ENCODE measurements at places on chromosomes 16 and 17. TPM values are rescaled to one million over a fixed set of nuclear protein-coding genes. Genes with fewer than 3 reads are reported as not detected.

GRCh38 chr16:85782451-85782850, 16.9 kb downstream of the EMC8 start:
- DNase-seq: no peak
- peaks cover 8% of the 10 kb centered on the region for H3K36me3 ChIP-seq
- H3K4me1 ChIP-seq: peaks cover 23% of the 10 kb centered on the region
- H3K4me3 ChIP-seq: no peak overlapping the region

- H3K4me1 ChIP-seq: peaks cover 39% of the 10 kb centered on the region
- no peaks in the 10 kb centered on the region for H3K27me3 ChIP-seq
- DNase-seq: no peak
- peaks cover 43% of the 10 kb centered on the region for H3K36me3 ChIP-seq
- H3K4me3 ChIP-seq: no peak overlapping the region
Measured at GRCh38 chr16:20859229-20859628, 40.9 kb downstream of the DCUN1D3 start.

The CYB5D1 gene
- total RNA-seq: 12.9 TPM

- no peaks in the 10 kb centered on the region for H3K36me3 ChIP-seq
- no peak overlapping the region for H3K4me3 ChIP-seq
- H3K27ac ChIP-seq: no peak overlapping the region
- DNase-seq: no peak
Measured at GRCh38 chr16:73523209-73523608, 475.3 kb upstream of the ZFHX3 start.

DNA sequence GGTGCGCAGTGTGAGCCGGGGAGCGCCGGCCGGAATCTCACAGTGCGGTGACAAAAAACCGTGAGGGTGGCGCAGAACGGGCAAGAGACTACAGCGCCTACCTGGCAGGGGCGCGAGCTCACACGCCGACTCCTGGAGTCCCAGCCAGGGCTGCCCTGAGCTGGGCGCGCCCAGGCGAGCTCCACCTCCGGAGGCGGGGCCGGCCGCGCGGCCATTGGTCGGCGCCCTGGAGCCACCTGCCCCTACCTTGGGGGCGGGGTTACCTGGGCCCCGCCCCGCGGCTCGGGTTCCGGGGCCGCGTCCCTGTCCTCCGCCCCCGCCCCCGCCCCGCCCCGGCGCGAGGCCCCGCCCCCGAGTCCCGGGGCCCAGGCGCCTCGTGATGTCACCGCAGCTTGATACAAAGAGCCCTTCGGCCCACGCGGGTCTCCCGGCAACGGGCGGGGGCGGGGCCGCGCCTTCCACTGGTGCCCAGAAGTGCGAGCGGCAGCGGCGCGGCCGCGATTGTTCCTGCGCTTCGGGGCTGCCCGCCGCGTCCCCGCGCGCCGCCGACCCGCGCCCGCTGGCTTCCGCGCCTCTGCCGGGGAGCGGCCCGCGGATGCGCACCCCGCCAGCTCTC, 96.3 kb downstream of the RAB11FIP4 start:
- H3K36me3 ChIP-seq: no peaks in the 10 kb centered on the region
- peak overlapping the region; percentile 86 for H3K4me3 ChIP-seq
- H3K27me3 ChIP-seq: no peaks in the 10 kb centered on the region
- peaks cover 46% of the 10 kb centered on the region for H3K4me1 ChIP-seq

GRCh38 chr17:32876417-32877163, at the start of gene MYO1D:
MYO1D (minus strand) TSS chr17:32877124; CDS start chr17:32876872, 252 bp downstream.
- no peaks in the 10 kb centered on the region for H3K36me3 ChIP-seq
- DNase-seq: peak; percentile 67
- peaks cover 16% of the 10 kb centered on the region for H3K27me3 ChIP-seq
- H3K4me1 ChIP-seq: peaks cover 18% of the 10 kb centered on the region
- H3K27ac ChIP-seq: peak within 1 kb of the TSS; percentile 84

The MYOCD gene
- total RNA-seq: not detected

DNA sequence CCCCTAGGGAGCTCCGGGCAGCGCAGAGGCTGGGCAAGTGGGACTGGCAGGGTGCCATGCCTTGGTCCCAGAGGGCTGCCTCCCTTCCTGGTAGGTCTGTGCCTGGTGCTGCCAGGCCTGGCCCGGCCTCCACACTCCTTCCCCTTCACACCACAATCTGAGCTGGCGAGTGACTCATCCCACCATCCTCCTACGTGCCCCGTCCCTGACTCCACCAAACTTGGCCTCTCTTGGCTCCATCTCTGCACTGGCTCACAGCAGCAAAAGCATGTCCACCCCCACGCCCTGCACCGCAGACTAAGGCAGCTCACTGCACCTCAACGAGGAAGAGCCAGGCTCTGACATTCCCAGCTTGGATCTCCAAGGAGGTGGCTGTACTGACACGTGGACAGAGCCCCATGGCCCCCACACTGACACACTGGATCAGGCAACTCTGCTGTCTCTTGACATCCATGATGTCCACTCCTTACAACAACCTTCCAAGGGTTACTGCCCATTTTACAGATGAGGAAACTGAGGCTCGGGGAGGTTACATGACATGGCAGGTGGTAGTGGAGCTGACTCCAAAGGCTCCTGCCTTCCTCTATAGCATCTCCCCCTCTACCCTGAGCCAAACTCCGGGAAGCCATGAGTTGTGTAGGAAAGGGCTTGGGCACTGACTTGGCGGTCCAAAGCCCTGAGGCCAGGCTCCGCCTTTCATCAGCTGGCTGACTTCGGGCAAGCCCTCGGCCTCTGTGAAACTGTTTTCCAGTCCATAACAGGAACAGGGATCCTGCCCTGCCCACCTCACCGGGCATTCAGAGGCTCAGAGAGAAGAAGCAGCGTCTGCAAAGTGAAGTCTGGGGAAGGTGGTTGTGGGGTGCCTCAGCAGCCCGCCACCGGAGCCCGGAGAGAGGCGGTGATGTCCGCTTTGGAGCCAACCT, 20.1 kb upstream of the KRT19 start:
- DNase-seq: peak; percentile 68
- peaks cover 17% of the 10 kb centered on the region for H3K4me1 ChIP-seq
- H3K27me3 ChIP-seq: peaks cover 16% of the 10 kb centered on the region
- no peak overlapping the region for H3K27ac ChIP-seq
- peak overlapping the region; percentile 47 for H3K4me3 ChIP-seq

DNA sequence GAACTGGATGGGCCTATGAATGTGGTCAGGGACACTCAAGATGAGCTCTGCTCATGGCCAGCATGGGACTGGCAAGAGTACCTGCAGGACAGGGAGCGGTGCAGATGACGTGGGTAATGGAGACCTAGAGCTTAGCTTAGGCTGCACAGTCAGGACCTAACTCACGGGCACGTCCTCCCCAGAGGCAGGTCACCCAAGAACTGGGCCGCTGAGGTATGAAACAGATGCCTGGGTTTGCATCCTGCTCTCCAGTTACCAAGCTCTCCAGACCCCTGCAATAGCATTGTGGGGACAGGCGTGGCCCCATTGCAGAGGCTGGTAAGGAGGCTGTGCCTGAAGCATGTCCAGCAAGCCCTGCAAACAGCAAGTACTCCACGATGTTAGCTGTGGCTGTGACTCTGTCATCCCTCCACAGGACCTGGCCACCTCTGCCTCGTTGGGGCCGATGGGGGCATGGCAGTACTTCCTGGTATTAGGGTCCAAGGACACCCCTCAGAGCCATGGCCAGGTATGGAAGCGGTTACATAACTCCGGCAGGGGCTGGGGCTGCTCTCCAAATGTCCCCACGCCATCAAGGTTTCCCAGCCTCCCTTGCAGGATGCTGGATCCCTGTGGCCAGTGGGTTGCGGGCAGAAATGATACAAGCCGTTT, 37.5 kb upstream of the RBFOX3 start:
- H3K4me3 ChIP-seq: no peak overlapping the region
- H3K4me1 ChIP-seq: no peaks in the 10 kb centered on the region
- no peak overlapping the region for H3K27ac ChIP-seq
- peaks cover 21% of the 10 kb centered on the region for H3K27me3 ChIP-seq
- H3K36me3 ChIP-seq: peaks cover 4% of the 10 kb centered on the region

DNA sequence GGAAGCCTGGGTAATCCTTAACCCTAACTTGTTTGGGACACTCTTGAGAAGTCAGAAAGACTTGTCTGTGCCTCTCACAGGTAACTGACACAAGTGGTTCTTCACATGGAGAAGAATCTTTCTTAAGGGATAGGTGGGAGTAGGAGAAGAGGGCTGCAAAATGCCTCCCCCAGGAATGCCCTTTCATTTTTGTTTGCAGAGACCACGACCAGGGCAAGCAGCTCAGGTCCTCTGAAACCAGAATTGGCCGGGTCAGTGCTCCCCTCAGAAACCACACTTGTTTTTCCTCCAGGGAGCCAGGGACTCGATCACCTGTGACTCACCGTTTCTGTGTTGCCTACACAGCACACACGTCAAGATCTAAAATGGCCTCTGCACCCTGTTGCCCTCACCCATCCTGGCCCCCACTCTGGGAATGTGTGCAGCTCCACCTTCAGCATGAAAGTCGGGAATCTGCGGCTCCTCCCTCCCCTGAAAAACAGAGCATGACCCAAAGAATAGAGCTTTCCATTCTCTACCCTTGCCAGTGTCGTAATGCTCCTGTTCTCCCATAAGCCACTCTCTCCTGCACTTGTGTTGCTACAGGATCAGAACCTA, 36.1 kb downstream of the HNF1B start:
- no peak overlapping the region for H3K27ac ChIP-seq
- DNase-seq: no peak
- H3K36me3 ChIP-seq: no peaks in the 10 kb centered on the region

GRCh38 chr17:49510059-49510719, 15.1 kb downstream of the NGFR start:
- H3K27ac ChIP-seq: no peak overlapping the region
- no peak for DNase-seq
- H3K4me3 ChIP-seq: no peak overlapping the region

- no peak overlapping the region for H3K4me3 ChIP-seq
- no peak for DNase-seq
- H3K36me3 ChIP-seq: no peaks in the 10 kb centered on the region
- peaks cover 8% of the 10 kb centered on the region for H3K4me1 ChIP-seq
- no peak overlapping the region for H3K27ac ChIP-seq
Measured at GRCh38 chr17:29574732-29575510, 6.4 kb downstream of the TP53I13 start.

- H3K27me3 ChIP-seq: no peaks in the 10 kb centered on the region
- H3K36me3 ChIP-seq: no peaks in the 10 kb centered on the region
- no peak for DNase-seq
- peak overlapping the region; percentile 24 for H3K27ac ChIP-seq
Measured at GRCh38 chr17:76995387-76996105, 127.3 kb downstream of the MGAT5B start.

The CCL5 gene
- total RNA-seq: 224 TPM

GRCh38 chr17:49333804-49334203, 28.2 kb downstream of the ZNF652 start:
- H3K27ac ChIP-seq: no peak overlapping the region
- no peaks in the 10 kb centered on the region for H3K36me3 ChIP-seq
- no peak for DNase-seq
- no peaks in the 10 kb centered on the region for H3K27me3 ChIP-seq
- H3K4me3 ChIP-seq: no peak overlapping the region
- H3K4me1 ChIP-seq: peaks cover 26% of the 10 kb centered on the region

DNA sequence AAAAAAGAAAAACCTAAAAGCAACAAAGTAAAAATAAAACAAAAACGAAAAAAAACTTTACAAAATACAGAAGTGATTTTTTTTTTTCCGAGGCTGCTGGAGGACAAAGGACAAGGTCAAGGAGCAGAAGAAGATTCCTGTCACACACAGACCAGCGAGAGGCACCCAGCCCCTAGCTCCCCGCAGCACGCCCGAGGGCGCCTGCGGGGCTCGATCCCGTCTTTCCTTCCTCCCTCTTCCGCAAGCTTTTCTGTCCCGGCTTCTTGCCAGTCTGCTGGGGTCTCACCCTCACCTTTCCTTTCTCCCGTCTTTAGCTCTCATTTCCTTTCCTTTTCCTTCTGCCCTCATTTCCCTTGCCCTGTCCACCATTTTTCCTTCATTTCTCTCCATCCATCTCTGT, 66.1 kb upstream of the DNAH17 start:
- no peak for DNase-seq
- H3K4me1 ChIP-seq: peaks cover 15% of the 10 kb centered on the region
- no peaks in the 10 kb centered on the region for H3K36me3 ChIP-seq
- no peak overlapping the region for H3K4me3 ChIP-seq
- no peak overlapping the region for H3K27ac ChIP-seq

DNA sequence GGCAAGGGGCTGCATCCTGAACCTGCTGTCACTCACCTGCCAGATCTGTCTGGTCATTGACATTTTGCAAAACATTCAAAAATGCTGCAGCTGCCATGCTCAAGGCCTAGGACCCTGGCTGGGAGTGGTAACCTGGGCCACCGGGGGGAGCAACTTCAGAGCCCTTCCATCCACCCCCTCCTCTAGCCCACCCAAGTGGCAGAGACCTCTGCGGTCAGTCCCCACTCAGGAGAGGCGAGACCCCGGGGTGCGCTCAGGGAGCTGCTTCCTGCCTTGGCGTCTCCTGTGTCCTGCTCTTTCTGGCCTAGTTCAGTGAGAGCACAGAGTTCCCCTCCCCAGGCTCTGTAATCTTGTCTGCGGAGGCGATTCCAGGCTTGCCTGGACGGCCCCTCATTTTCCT, 108.8 kb downstream of the CCDC182 start:
- peaks cover 4% of the 10 kb centered on the region for H3K36me3 ChIP-seq
- no peaks in the 10 kb centered on the region for H3K4me1 ChIP-seq
- H3K27ac ChIP-seq: peak overlapping the region; percentile 40

The TNFRSF17 gene
- not detected for total RNA-seq

DNA sequence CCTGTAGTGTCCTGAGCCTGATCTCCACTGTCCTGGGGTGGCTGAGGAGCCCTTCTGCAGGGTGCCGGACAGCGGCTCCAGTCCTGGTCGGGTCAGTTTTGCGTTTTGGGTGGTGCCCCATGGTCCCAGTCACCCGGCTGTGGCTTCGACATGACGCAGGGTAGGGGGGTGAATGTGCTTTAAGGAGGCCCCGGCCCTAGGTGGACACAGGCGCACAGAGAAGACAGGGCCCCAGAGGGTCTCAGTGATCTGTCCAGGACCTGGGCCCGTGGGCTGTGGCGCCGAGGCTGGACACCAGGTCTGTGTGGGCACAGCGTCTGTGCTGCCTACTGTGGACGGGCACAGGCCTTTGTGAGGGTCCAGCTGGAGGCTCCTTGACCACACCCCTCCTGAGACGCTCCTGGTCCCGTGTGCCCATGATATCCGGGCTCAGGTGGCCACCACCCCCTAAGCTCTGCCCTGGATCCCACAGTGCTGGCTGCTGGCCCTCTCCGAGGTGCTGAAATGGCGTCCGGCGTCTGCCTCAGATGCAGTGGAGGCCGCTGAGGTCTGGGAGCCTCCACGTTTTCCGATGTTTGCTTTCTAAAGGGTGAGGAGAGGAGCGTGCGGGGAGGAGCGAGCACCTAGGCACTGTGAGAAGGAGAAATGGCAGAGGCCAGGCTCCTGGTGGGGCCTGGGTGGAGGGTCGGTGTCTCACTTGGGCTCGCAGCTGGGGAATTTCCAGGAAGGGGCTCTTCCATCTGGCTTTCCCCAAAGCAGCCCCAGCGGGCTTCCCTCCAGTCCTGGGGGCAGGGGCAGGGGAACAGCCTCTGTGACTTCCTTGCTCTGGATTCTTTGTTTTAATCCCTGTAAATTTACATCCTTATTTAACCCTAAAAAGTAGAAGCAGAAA, 56.1 kb upstream of the ACSF3 start:
- H3K27ac ChIP-seq: no peak overlapping the region
- H3K36me3 ChIP-seq: peaks cover under 1% of the 10 kb centered on the region
- no peak for DNase-seq
- no peak overlapping the region for H3K4me3 ChIP-seq
- peaks cover 14% of the 10 kb centered on the region for H3K4me1 ChIP-seq

GRCh38 chr17:43880420-43880991, 26.8 kb downstream of the MPP2 start:
- H3K4me1 ChIP-seq: no peaks in the 10 kb centered on the region
- H3K27ac ChIP-seq: no peak overlapping the region
- no peak for DNase-seq
- no peaks in the 10 kb centered on the region for H3K36me3 ChIP-seq
- H3K27me3 ChIP-seq: peaks cover 8% of the 10 kb centered on the region
